ENCODE measurements at places on chromosomes 6 and 20.
A peak's percentile ranks its signal among the peaks of the same experiment; 100 is the strongest.

DNA sequence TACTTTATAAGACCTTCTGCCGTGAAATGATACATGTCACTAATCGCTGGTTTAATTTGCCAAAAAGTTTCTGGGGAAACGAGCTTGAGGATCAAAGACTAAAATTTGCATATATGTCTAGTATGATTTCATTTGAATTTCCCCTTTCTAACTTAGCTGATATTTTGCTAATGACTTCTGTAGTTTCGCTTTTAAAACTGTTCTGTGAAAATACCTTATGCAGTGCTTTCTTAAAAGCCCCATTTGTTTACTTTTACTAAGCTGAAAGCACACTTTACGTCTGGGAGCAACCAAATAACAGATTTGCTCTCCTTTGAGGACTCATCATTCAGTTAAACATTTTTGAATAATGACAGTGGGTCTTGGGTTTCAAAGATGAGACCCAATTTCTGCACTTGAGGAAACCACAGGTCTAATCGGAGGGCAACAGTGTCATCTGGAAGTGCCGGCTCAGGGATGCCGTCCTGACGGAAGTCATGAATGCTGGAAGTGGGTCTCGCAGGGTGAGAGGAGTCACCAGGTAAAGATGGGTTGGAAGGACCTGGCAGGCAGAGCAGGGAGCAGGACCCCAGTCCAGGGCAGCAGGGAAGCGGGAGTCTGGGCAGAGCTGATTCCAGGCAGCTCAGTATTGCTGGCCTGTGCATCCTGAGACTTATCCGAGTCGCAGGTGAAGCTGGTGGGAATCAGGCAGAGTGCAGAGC is 33.2 kb downstream of the PLEKHG1 start:
- DNase-seq, result no peak
- peak overlapping the region; percentile 31 for H3K27ac ChIP-seq
- H3K27me3 ChIP-seq, result no peaks in the 10 kb centered on the region
- peak overlapping the region; percentile 31 for H3K4me3 ChIP-seq
- H3K36me3 ChIP-seq, result no peaks in the 10 kb centered on the region

DNA sequence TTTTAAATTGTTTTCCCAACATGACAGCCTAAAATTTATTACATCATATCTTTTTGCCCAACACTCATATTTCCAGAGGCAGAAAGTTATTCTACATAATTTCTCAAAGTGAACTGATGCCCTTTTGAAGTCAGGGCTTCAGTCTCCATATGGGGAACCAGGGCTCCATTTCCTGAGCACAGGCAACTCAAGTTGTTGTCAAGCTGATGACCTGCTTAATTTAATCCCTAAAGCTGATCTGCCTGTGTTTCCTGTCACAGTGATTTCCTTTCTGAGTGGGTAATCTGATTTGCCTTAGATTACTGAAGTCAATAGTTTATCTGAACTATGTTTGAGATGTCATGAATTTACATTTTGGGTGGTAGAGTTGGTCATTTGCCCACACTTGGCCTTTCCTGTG is 932.1 kb upstream of the MANEA start:
- no peaks in the 10 kb centered on the region for H3K4me1 ChIP-seq
- H3K27me3 ChIP-seq, result no peaks in the 10 kb centered on the region
- H3K27ac ChIP-seq, result no peak overlapping the region
- no peak for DNase-seq
- no peaks in the 10 kb centered on the region for H3K36me3 ChIP-seq

DNA sequence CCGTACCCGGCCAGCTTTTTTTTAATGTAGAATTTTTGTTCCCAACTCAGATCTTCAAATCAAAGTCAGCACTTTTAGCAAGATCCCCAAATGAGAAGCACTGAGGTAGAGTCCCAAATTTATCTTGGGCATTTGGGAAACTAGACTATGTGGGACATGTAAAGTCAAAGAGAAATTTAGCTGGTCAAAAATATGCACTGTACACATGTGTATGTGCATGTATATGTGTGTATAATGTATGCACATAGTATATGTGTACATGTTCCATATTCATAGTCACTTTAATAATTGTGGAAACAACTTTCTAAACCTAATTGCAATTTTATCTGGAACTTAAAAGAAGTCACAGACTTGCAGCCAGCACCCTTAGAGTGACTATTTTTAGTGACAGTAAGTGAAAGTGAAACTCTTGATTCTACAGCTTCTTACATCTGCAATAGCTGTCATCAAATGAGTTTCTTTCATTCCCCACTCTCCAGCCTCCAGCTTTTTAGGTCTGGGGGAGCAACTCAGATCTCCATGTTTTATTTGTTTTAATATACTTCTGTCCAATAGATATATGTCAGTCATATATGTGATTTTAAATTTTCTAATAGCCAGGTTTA is 53.6 kb downstream of the CDC40 start:
- no peaks in the 10 kb centered on the region for H3K27me3 ChIP-seq
- H3K4me3 ChIP-seq, result no peak overlapping the region
- H3K27ac ChIP-seq, result no peak overlapping the region
- H3K4me1 ChIP-seq, result no peaks in the 10 kb centered on the region

DNA sequence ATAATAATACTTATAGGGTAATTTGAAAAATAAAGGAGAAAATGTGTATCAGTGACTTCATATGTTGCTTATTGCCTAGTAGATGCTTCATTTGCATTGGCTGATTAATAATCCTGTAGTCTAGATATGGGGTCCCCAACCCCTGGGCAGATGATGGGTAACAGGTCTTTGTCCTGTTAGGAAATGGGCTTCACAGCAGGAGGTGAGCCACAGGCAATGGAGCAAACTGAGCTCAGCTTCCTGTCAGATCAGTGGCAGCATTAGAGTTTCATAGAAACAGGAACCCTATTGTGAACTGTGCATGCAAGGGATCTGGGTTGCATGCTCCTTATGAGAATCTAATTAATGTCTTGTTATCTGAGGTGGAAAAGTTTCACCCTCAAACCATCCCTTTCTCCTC is 1049.5 kb upstream of the EPHA7 start:
- no peak overlapping the region for H3K4me3 ChIP-seq
- no peak for DNase-seq
- H3K27ac ChIP-seq, result no peak overlapping the region
- no peaks in the 10 kb centered on the region for H3K36me3 ChIP-seq
- no peaks in the 10 kb centered on the region for H3K27me3 ChIP-seq

DNA sequence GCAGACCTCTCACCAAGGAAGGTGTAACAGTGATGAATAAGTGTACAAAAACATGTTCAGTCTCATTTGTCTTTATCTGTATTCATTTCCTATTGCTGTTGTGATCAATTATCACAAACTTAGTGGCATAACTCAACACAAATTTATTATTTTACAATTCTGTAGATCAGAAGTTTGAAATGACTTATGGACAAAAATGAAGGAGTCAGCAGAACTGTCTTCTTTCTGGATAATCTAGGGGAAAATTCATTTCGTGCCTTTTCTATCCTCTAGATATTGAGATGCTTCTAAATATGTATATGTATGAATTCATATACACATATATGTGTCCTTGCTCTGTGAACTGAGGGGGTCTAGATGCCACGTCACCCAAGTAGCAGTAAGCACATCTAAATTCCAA is 663.1 kb upstream of the MARCKS start:
- no peaks in the 10 kb centered on the region for H3K36me3 ChIP-seq
- no peak overlapping the region for H3K4me3 ChIP-seq
- no peak overlapping the region for H3K27ac ChIP-seq
- no peaks in the 10 kb centered on the region for H3K4me1 ChIP-seq
- no peak for DNase-seq

GRCh38 chr6:160667639-160668481 is 3.8 kb upstream of the LPA start:
- H3K27me3 ChIP-seq, result no peaks in the 10 kb centered on the region
- H3K36me3 ChIP-seq, result no peaks in the 10 kb centered on the region
- H3K27ac ChIP-seq, result no peak overlapping the region
- H3K4me3 ChIP-seq, result no peak overlapping the region
- DNase-seq, result no peak

DNA sequence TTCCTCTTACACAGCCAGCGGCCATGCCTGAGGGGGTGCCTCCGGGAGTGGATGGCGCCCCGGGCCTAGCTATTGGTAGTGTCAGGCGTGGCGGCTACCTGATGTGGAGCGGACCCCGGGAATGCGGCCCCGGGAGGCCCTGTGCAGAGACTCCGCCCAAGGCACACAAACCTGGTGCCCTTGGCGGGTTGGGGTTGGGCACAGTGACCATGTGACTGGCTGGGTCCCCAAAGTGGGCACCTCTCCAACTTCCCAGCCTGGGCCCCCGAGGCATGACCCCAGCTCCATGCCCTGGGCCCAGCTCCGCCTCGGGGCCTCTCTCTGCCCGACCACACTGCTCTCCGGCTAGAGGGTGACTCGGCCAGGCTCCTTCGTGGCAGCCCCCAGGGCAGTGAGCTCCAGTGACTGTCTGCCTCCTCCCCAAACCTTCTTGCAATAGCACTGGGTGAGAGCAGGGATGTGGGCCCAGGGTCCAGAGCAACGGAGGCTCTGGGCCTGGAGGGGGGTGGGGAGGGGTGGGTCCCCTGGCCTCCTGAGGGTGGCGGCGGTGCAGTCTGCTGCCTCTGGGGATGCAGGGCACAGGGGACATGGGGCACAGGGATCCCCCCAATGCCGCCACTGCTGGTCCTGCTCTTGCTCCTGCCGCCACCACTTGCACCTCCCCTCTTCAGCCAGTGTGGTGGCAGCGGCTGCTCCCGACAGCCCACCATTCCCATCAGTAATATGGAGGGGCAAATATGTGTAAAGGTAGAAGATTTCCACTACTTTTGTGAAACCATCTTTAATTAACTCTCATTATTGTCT is 942.9 kb upstream of the EPHA7 start:
- no peaks in the 10 kb centered on the region for H3K4me1 ChIP-seq
- no peak overlapping the region for H3K4me3 ChIP-seq
- no peak for DNase-seq
- H3K27me3 ChIP-seq, result no peaks in the 10 kb centered on the region
- H3K36me3 ChIP-seq, result no peaks in the 10 kb centered on the region

- no peak overlapping the region for H3K27ac ChIP-seq
- DNase-seq, result no peak
- no peaks in the 10 kb centered on the region for H3K27me3 ChIP-seq
- no peaks in the 10 kb centered on the region for H3K4me1 ChIP-seq
Observed at GRCh38 chr20:20261159-20261558, 106.7 kb upstream of the INSM1 start.

DNA sequence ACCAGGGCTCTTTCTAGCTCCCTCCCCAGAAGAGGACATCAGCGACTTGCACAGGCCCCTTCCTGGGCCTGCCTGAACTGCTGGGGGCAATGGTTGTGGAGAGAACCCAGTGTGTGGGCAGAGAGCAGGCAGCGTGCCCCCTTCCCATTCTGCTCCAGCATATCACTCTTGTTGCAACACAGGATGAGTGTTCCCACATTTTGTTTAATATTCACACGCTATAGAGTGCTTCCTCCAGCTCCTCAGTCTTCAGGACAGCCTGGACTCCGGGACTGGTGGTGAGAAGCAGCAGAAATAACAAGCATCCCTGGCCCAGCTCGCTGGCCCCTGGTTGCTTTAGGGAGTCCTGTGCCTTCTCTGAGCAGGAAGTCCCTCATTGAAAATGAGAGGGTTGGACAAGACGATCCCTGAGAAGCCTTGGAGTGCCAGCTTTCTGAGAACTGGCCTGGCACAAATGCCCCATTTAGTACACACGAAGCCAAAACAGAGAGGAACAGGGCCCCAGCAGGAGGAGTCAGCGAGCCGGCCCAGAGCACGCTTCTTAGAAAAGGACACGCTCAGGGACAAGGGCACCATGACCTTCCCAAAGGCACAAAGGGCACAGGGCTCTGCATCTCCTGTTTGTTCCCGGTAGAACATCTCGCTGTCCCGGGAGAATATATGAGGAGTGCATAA is 84.2 kb upstream of the FOXC1 start:
- DNase-seq, result no peak
- peaks cover 50% of the 10 kb centered on the region for H3K4me1 ChIP-seq
- H3K27ac ChIP-seq, result no peak overlapping the region
- H3K4me3 ChIP-seq, result no peak overlapping the region

DNA sequence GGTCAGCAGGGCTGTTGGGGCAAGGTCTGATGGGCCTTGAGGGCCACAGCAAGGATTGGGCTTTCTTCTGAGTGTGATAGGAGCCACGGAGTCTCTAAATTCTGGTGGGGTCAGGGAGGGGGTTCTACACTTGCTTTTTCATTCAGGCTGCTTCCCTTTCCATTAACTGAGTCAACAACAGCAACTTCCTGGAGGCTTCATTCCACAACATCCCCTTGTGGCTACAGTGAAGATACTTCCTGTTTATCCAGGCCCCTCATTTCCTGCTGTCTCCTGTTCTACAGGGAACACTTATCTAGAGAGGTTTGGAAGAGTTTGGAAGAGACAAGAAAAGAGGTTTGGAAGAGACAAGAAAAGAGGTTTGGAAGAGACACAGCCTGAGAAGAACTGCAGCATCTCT is 144.8 kb upstream of the ENPP5 start:
- H3K36me3 ChIP-seq, result no peaks in the 10 kb centered on the region
- no peak overlapping the region for H3K4me3 ChIP-seq
- DNase-seq, result no peak
- no peaks in the 10 kb centered on the region for H3K27me3 ChIP-seq
- H3K27ac ChIP-seq, result no peak overlapping the region
